Endodermal cell (in vitro differentiated cells): ENCODE measurements at places on chromosomes 7 and 10.

GRCh38 chr7:70432567-70433001 lies 699.4 kb upstream of the GALNT17 start:
- no peak for DNase-seq
- H3K27ac ChIP-seq, result peak overlapping the region; percentile 38
- no peak overlapping the region for H3K4me3 ChIP-seq
- H3K4me1 ChIP-seq, result peaks cover 8% of the 10 kb centered on the region
- H3K36me3 ChIP-seq, result no peaks in the 10 kb centered on the region
- no peaks in the 10 kb centered on the region for H3K27me3 ChIP-seq

DNA sequence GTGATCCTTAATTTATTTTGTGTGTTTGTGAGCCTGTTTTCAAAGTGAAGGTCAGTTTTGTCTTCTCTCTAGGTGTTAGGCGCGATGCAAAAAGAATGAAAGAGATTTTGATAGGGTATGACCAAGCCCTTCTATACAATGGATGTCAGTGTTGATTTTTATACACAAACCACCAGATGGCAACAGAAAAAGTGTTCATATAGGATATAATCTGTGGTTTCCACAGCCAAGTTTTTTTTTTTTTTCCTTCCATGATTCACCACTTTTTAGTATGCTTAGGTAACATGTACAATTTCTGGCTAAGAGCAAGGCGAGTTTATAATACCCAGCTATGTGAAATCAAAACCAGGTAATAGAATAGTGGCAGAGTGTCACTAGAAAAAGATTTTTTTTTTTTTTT lies 8.1 kb downstream of the SDK1 start:
- H3K27ac ChIP-seq, result no peak overlapping the region
- H3K4me3 ChIP-seq, result no peak overlapping the region
- H3K4me1 ChIP-seq, result no peaks in the 10 kb centered on the region
- DNase-seq, result no peak
- no peaks in the 10 kb centered on the region for H3K27me3 ChIP-seq

GRCh38 chr10:99906470-99906869 lies 103.3 kb downstream of the DNMBP start:
- no peak for DNase-seq
- no peak overlapping the region for H3K27ac ChIP-seq
- H3K27me3 ChIP-seq, result no peaks in the 10 kb centered on the region
- H3K36me3 ChIP-seq, result peaks cover 65% of the 10 kb centered on the region

GRCh38 chr7:21945454-21946221 lies at the start of gene CDCA7L:
CDCA7L (minus strand) TSS chr7:21945899; CDS start chr7:21945804, 95 bp downstream.
- H3K36me3 ChIP-seq, result no peaks in the 10 kb centered on the region
- peaks cover 55% of the 10 kb centered on the region for H3K27me3 ChIP-seq
- DNase-seq, result peak; percentile 89
- peak within 1 kb of the TSS; percentile 84 for H3K4me3 ChIP-seq
- peak within 1 kb of the TSS; percentile 97 for H3K27ac ChIP-seq
- peaks cover 13% of the 10 kb centered on the region for H3K4me1 ChIP-seq

GRCh38 chr10:5829267-5829666 lies 16.0 kb upstream of the GDI2 start:
- no peaks in the 10 kb centered on the region for H3K36me3 ChIP-seq
- no peak overlapping the region for H3K4me3 ChIP-seq
- H3K4me1 ChIP-seq, result no peaks in the 10 kb centered on the region
- H3K27me3 ChIP-seq, result no peaks in the 10 kb centered on the region
- no peak for DNase-seq
- no peak overlapping the region for H3K27ac ChIP-seq

DNA sequence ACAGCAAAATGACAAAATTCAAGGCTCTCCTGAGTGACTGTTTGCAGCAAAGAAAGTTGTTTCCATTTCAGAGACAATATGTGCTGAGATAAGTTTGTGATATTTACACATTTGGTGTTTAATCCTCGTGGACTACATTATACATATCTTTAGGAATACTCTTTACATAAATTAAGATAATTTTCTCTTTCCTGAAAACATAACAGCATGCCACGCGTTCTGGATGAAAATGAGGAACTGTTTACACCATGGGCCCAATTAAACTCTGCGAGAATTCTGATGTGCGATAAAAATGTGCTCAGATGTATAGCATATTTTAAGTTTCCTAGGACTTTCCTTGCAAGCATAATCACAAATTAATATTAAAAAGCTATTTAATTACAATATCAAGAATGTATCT lies 26.4 kb downstream of the PTPRE start:
- no peaks in the 10 kb centered on the region for H3K36me3 ChIP-seq
- H3K4me3 ChIP-seq, result no peak overlapping the region
- H3K4me1 ChIP-seq, result peaks cover 7% of the 10 kb centered on the region
- DNase-seq, result no peak

DNA sequence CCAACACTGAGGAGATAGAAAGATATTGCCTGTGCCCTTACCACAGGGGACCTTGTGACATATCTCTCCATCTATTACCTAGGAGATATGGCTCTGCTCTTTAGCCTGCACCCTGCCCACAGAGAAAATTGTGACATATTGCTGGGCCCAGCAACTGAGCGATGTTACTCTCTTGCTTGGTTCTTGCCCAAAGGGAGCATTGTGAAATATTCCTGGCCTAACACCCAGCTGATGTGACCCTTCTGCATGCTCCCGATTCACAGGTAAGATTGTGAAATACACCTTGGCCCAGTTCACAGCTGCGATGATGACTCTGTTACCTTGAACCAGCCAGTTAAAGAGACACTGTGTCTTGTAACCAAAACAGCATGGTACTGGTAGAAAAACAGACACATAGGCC lies 37.2 kb upstream of the ZNF107 start:
- H3K27ac ChIP-seq, result no peak overlapping the region
- H3K36me3 ChIP-seq, result no peaks in the 10 kb centered on the region
- H3K27me3 ChIP-seq, result no peaks in the 10 kb centered on the region
- no peak overlapping the region for H3K4me3 ChIP-seq

- no peaks in the 10 kb centered on the region for H3K27me3 ChIP-seq
- no peaks in the 10 kb centered on the region for H3K36me3 ChIP-seq
- no peak overlapping the region for H3K4me3 ChIP-seq
- no peaks in the 10 kb centered on the region for H3K4me1 ChIP-seq
- no peak for DNase-seq
These were observed 335.1 kb downstream of the GATA3 start for GRCh38 chr10:8389630-8390029.

DNA sequence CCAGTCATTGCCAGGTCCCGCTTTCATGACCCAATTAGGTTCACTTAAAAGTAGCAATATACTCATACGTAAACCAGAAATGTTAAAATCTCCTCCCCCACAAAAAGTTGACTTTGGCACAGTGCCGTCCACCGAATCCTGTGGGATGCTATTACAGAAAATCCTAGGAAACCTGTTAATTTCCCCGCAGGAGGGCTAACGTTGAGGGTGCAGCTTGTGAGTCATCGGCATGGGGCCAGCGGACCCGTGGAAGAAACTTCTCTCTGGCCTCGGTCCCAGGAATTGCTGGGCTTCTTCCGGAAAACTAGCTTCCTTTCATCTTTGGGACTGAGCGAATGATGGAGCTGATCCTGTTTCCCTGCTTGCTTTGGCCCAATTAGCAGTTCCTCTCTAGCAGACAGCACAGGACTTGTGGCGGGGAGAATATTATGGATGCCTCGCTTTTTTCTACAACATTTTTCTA lies 13.5 kb downstream of the CRYGN start:
- H3K4me1 ChIP-seq, result peaks cover 34% of the 10 kb centered on the region
- no peak for DNase-seq
- H3K27ac ChIP-seq, result no peak overlapping the region
- no peaks in the 10 kb centered on the region for H3K27me3 ChIP-seq
- H3K36me3 ChIP-seq, result no peaks in the 10 kb centered on the region

- H3K4me1 ChIP-seq, result no peaks in the 10 kb centered on the region
- H3K27ac ChIP-seq, result no peak overlapping the region
- H3K27me3 ChIP-seq, result no peaks in the 10 kb centered on the region
- no peak for DNase-seq
- H3K4me3 ChIP-seq, result no peak overlapping the region
- H3K36me3 ChIP-seq, result no peaks in the 10 kb centered on the region
These were observed 41.3 kb downstream of the WNT2 start for GRCh38 chr7:117281562-117281961.

DNA sequence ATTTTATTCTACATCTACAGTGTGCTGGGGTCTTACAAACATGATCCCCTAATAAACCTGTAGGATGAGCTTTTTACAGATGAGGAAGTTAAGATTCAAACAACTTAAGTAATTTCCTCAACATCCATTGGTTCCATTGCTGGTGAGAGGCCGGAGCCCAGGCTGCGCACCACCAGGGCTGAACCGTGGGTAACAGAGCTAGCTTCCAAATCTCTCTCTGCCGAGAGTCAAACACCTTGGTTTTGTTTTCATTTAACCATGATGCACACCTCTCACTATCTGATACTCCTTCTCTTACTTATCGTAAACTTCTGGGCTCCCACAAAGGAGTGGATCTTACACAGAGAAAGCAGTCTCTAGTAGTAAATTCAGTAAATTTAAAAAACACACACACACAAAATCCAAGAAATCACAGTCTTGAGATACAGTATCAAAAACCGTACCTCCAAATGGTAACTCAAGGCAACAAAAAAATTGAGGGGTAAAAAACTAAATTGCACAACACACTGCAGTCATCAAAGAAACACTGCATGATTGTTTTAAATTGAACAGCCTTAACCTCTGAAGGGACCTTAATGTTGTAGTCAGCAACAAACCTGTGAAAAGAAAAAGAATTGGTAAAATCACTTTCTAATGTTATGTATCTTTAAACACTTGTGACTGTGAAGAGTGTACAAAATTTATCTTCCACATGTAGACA lies 20.5 kb downstream of the SGMS1 start:
- peak overlapping the region; percentile 21 for H3K4me3 ChIP-seq
- H3K36me3 ChIP-seq, result no peaks in the 10 kb centered on the region
- H3K27me3 ChIP-seq, result no peaks in the 10 kb centered on the region
- no peak overlapping the region for H3K27ac ChIP-seq

GRCh38 chr7:114418117-114418516 lies 3.5 kb downstream of the FOXP2 start:
- H3K27ac ChIP-seq, result no peak overlapping the region
- H3K4me3 ChIP-seq, result no peak overlapping the region
- no peak for DNase-seq
- H3K4me1 ChIP-seq, result peaks cover 13% of the 10 kb centered on the region
- H3K36me3 ChIP-seq, result no peaks in the 10 kb centered on the region

DNA sequence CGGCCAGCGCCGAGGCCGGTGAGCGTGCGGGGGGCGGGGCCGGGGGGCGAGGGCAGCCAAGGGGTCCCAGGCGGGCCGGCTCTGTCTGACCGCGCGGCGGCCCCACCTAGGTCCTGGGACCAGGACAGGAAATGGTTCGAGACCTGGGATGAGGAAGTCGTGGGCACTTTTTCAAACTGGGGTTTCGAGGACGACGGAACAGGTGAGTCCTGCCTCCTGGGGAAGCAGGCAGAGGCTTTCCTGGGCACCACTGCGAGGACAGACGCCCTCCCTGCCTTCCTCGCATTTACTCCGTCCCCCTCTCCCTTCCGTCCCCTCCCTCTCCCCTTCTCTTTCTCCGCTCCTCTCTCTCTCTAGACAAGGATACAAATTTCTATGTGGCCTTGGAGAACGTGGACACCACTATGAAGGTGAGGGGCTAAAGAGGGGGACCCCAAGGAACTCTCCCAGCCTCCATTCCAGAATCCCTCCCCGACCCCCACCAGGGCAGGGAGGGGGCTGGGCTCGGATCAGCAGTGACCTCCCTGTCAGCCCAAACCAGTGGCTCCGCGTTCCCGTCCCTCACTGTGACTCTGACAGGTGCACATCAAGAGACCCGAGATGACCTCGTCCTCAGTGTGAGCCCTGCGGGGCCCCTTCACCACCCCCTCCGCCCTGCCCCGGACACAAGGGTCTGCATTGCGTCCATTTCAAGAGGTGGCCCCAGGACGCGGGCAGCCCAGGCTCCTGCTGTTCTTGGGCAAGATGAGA lies 2.6 kb upstream of the MUC12 start:
- peaks cover 43% of the 10 kb centered on the region for H3K27me3 ChIP-seq
- H3K36me3 ChIP-seq, result no peaks in the 10 kb centered on the region
- H3K4me1 ChIP-seq, result peaks cover 9% of the 10 kb centered on the region
- DNase-seq, result no peak
- peak overlapping the region; percentile 82 for H3K4me3 ChIP-seq
- no peak overlapping the region for H3K27ac ChIP-seq

DNA sequence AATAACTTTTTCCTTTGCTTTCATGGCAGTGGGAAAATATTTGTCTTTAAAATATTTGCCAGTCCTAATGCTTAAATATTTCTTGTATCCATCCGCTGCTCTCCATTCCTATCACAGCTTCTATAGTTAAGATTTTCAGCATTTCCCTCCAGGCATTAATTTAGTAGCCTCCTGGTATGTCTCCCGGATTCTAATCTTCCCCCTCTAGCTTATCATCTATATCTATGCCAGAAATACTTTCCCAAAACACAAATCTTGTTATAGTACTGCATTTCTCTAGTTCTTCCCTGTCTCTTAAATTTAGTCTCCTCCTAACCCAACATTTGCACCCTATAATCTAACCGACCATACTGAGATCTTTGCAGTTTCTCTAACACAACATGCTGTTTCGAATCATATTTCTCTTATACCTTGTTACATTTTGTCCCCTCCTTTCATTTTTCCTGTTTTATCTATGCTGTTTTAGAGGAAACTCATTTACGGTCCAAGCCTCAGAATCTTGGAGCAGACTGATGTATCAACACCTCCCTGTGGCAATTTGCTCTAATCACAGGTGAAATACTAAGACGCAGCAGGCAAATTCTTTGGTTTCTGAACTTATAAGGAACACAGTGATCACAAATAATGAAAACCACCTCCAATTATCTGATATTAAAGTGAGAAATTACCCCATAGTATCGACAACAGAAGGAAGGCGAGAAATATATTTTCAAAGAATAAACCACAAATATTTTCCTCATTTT lies 10.3 kb downstream of the CNTNAP2 start:
- H3K27me3 ChIP-seq, result no peaks in the 10 kb centered on the region
- no peaks in the 10 kb centered on the region for H3K4me1 ChIP-seq
- H3K36me3 ChIP-seq, result no peaks in the 10 kb centered on the region
- H3K27ac ChIP-seq, result no peak overlapping the region

DNA sequence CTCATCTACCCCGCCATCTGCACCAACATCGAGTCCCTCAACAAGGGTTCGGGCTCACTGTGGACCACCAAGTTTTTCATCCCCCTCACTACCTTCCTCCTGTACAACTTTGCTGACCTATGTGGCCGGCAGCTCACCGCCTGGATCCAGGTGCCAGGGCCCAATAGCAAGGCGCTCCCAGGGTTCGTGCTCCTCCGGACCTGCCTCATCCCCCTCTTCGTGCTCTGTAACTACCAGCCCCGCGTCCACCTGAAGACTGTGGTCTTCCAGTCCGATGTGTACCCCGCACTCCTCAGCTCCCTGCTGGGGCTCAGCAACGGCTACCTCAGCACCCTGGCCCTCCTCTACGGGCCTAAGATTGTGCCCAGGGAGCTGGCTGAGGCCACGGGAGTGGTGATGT lies 34.6 kb upstream of the CDH23 start:
- DNase-seq, result no peak
- no peaks in the 10 kb centered on the region for H3K27me3 ChIP-seq
- no peak overlapping the region for H3K27ac ChIP-seq
- no peaks in the 10 kb centered on the region for H3K4me1 ChIP-seq
- H3K36me3 ChIP-seq, result no peaks in the 10 kb centered on the region
